ENCODE measurements at places on chromosomes 13 and 19.

- DNase-seq, result no peak
Measured at GRCh38 chr19:10499550-10500246, 3.5 kb downstream of the KEAP1 start.

- DNase-seq, result no peak
Measured at GRCh38 chr19:46030812-46031550, 8.1 kb upstream of the PGLYRP1 start.

GRCh38 chr19:14475251-14476073 is at the start of gene PTGER1:
Gene PTGER1, minus strand, starts transcription at chr19:14475354. Its CDS starts 1,034 bp downstream, at chr19:14474320.
- DNase-seq, result no peak

DNA sequence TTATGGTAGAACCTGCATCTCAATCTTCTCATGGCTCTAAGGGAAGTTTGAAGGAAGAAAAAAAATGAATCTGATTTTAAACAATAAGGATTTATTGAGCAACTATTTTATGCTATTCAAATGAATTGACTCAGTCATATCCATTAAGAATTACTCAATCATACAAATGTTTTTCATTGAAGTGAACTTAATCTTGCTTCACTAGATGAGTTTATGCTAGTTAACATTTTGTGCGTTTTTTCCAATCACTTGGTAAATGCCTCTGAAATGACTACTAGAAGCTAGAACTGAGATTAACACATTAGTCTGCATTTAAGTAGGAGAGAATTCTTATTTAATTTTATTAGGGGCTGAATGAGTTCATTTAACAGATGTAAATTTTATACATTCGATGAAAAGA is 25.2 kb downstream of the RXFP2 start:
- no peak for DNase-seq

DNA sequence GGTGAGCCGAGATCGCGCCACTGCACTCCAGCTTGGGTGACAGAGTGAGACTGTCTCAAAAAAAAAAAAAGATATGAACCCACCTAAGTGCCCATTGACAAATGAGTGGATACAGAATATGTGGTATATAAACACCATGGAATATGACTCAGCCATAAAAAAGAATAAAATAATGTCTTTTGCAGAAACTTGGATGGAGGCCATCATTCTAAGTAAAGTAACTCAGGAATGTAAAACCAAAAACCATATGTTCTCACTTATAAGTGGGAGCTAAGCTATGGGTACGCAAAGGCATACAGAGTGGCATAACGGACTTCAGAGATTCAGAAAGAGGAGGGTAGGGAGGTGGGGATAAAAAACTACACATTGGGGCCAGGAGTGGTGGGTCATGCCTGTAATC is 29.5 kb downstream of the PLA2G4C start:
- DNase-seq, result no peak

DNA sequence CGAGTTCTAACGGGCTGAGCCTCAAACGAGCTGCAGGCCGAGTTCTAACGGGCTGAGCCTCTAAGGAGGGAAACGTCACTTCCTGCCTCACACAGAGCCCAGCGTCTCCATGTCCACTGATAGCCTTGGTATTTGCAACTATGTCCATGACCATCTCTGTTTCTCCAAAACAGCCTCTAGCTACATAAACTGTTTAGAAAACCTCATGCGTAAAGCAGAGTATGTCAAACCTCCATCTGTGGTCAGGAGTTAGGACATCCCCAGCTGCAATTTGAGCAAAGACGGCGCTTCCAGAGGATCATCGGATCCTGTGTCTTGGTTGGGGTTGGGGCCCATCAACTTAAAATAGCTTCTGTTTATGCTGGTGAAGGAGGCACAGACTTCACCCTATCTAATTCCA is 20.8 kb downstream of the RASA3 start:
- no peak for DNase-seq

GRCh38 chr13:100510208-100510957 is 78.2 kb downstream of the GGACT start:
- DNase-seq, result no peak

DNA sequence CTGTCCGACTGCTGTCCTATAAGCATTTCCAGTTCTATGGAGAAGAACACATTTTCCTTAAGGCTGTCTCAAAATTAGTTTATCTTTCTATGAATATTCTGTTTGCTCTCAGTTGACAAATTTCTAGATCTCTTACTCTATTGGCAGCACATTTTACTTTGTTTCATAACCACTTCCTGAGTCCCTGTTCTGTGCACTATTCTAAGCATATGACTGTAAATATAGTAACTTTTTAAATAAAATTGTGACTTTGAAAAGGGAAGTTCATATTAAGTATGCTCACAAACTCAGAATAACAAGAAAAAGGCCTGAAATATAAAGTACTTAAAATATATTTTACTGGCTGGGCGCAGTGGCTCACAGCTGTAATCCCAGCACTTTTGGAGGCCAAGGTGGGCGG is 56.5 kb upstream of the HTR2A start:
- peak; percentile 20 for DNase-seq

- DNase-seq, result peak; percentile 86
Measured at GRCh38 chr19:7869910-7870511, 4.2 kb downstream of the PRR36 start.

DNA sequence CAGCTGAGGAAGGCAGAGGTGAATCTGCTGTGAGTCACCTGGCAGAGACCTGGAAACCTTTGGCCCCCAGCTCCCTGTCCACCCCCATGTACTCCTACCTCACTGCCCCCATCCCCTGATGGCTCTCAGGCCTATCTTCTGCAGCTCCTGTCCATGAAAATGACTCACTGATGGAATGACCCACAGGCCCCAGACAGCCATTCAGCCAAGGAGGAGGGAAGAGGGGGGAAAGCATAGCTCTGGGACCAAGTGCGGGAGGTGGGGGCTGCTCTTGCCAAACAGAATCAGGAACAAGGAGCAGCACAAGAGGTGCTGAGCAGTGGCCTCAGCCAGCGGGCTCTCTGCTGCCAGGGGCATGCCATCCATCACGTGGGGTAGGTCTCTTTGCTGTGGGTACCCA is 111.4 kb upstream of the C1QTNF9B start:
- no peak for DNase-seq

DNA sequence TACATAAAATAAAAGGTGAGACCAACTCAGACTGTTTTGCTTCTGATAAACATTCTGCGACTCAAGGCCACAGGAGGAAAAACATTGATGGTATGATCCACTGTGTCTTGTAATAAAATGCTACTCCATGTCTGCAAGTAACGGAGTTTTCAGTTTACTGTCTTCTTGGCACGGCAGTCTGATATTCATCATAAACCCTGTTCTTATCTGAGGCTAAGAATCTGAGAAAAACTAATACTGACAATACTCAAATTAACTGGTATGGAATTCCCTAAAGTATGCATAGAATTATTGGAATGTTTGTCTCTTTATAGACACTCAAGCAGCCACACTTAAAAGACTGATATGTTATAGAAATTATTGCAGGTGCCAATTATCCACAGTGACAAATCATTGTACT is 125.5 kb downstream of the TBC1D4 start:
- no peak for DNase-seq

- no peak for DNase-seq
Measured at GRCh38 chr13:50187352-50188029, 172.2 kb downstream of the KCNRG start.

- DNase-seq, result no peak
Measured at GRCh38 chr19:54451331-54451871, 2.4 kb downstream of the LENG8 start.

DNA sequence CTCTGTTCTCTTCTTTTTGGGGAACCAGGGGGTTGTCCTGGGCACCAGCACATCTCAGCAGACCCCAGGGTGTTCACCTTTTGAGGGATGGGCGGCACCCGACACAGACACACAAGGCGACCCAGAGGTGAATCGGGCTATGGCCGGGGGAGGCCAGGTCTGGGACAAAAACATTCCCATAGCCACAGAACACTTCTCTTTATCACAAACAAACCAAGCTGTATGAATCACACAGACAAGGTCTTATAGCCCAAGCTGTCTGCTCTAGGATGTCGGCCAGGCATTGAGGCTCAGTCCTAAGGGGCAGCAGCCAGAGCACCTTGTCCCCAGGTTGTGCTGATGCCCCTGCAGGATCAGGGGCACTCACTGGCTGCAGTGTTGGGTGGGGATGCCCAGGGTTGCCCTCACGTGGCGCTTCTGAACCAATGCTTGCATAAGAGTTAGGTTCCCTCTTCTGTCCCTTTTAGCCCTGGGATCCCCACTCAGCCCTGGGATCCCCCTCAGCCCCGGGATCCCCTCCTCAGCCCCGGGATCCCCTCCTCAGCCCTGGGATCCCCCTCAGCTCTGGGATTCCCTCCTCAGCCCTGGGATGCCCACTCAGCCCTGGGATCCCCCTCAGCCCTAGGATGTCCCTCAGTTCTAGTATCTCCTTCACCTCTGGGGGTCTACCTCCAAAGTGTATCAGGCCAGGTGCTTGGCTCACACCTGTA is 26.9 kb downstream of the MAU2 start:
- no peak for DNase-seq

DNA sequence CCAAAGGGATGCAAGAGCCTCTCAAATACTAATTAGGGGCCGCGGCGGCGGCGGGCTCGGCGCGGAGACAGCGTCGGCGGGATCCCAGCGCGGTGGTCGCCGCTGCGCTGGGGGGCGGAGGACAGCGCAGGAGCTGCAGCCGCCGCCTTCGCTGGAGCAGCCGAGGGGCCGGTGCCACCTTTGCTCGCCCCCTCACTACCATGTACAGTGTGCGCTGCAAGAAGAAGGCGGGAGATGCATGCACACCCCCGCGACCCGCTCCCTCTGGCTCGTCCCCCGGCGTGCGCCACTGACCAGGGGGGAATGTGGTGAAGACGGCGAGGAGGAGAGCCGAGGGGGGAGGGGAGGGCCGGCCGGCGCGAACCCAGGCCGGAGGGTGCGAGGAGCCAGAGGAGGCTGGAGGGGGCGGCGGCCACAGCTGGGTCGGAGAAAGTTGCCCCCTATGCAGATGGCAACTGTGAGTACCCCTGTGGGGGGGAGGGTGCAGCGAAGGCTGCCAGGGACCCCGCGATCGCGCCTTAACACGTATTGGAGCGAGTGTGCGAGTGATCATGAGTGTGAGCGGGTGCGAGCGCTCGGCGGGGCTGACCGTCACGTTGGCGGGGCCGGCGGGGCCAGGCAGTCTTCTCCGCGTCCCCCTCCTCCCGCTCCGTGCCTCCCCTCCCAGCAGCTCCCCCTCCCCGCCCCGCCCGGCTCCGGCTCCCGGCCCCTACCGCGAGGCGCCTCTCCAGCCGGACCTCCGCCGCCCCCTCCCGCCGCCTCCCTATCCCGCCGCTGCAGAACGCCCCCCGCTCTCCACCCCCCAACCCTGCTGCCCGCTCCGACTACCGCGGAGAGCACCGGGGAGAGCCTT is 808 bp downstream of the SLITRK5 start:
- DNase-seq, result no peak

DNA sequence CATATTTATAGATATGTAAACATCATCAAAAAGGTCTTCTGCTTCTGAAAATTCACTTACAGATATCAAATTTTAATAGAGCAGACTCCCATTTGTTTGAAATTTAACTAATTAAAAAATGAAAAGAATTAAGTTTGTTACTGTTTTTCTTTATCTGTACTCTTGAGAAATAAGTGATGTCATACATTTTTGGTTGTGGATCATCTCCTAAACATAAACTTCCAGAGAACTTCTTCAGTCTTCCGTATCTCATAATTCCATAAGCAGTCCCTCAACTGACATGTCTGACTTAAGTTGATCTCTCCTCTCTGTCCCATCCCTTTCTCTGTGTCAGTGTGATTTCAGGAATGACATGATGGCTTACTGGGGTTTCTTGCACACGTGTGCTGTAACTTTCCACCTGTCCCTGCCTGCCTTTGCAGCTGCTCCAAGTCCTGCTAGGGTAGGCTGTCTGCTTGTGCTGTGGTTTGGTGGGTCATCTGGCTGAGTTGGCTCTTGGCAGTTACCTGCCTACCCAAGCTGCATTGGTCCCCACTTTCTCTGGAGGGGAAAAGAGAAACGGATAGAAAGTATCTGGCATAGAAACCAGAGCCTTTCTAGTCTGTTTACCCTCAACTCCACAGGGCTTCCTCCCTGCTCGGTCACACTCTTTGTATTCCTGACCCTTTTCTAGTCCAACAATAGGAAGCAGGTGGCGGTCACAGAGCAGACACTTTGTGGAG is 127.1 kb downstream of the GGACT start:
- no peak for DNase-seq

DNA sequence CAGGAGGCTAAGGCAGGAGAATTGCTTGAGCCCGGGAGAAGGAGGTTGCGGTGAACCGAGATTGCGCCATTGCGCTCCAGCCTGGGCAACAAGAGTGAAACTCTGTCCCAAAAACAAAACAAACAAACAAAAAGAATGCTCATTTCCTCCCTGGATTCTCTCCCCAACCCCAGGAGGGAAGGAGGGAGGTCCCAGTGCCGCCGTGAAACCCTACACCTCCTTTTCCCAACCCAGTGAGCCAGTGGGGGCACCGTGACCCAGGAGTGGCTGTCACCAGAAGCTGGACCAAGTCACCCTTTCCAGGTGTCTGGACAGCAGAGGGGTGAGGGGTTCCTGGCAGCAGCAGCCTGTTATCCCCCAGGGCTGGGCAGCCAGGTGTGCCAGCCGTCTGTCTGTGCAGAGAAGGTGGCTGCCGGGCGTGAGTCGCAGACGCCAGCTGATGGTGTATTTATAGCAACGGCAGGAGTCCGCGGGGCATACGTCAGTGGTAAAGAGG is 23.5 kb downstream of the NFIC start:
- DNase-seq, result no peak

- DNase-seq, result no peak
Measured at GRCh38 chr19:1457031-1457739, 7.3 kb downstream of the APC2 start.

GRCh38 chr13:79686441-79686840 is 205.5 kb downstream of the NDFIP2 start:
- DNase-seq, result no peak

GRCh38 chr19:34458677-34459076 is 22.9 kb upstream of the WTIP start:
- DNase-seq, result no peak

DNA sequence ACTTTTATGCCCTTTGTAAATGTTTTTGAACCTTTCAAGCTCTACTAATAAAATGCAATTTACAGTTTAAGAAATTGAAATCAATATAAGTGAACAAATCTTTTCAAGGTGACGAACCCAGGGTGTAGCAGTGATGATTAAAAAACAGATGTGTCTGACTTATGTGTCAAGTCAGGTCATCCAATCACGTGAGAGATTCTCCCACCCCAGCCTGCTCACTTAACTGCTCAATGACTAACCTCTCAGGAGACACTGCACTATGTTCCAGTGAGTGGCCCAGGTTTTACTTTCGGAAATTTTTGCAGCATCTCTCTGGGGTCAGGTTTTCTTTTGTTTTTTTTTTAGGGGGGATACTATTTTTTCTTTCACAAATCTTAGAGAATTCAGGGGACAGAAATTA is 60.7 kb downstream of the ZNF429 start:
- no peak for DNase-seq

DNA sequence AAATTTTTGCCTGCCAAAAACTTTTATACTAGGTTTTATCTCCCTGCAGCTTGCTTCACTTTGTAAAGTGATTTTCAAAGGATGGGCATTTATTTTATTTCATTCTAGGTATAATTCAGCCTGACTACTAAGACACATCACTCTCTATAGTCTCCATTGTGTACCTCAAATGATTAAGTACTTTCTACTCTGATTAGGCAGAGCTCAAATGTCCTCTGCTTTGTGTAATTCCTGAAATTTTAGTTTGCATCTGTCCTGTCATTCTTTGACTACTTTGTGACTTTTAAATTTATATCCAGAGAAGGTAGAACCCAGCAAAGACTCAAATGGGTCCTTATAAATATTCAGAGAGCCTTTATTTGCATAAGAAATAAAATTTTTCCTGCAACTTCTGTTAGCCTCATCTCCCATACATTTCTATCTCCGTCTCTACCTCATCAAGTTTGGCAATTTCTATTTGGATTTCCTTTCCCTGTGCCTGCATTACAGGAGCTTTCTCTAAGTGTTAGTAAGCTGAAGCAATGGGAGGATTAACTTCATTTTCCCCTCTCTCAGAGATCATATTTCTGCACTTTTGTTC is 1038.0 kb upstream of the ATXN8OS start:
- no peak for DNase-seq
